Activated T-cell treated with anti-CD3 and anti-CD28 coated beads for 4 hours (primary cell): ENCODE measurements at places on chromosomes 5 and 9.

- no peak for DNase-seq
These were observed at the start of gene PCDHGA4 for GRCh38 chr5:141354900-141355469. Gene PCDHGA4, plus strand, starts transcription at chr5:141355021. Its CDS starts 87 bp downstream, at chr5:141355108.

DNA sequence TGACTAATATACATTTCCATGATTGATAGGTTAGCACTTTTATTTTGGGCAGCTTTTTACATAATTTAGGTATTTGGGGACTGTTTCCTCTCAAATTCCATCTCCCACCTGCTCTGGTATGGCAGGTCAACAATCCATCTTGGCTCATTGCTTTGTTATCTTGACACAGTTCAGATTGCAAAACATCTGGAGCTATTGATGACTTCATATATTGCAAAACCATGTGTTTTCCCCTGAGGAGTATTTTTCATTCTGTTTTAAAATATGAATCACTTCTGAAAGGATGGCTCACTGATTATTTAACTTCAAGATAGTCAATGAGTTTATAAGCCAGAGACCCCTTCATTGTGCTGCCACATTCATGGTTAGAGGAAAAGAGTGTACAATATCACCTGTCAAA lies 1206.0 kb upstream of the C9orf72 start:
- DNase-seq: no peak

DNA sequence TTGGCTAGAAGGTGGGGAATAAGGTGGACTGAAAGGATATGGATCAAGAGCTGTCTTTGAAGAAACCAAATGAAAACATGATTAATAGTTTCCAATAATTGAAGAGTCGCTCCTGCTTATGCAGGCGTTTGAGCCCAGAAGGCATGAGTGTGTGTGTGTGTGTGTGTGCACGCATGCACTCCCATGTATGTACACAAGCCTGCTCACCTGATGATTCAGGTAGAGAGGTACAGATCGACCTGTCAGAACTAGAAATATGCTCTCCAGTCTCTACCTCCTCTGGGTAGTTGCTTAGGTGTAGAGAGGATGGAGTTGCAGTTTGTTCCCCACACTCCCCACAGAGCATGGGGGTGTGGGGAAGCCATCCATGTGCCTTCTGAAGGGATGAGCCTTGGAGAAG lies 1.1 kb upstream of the FGF1 start:
- DNase-seq: no peak

DNA sequence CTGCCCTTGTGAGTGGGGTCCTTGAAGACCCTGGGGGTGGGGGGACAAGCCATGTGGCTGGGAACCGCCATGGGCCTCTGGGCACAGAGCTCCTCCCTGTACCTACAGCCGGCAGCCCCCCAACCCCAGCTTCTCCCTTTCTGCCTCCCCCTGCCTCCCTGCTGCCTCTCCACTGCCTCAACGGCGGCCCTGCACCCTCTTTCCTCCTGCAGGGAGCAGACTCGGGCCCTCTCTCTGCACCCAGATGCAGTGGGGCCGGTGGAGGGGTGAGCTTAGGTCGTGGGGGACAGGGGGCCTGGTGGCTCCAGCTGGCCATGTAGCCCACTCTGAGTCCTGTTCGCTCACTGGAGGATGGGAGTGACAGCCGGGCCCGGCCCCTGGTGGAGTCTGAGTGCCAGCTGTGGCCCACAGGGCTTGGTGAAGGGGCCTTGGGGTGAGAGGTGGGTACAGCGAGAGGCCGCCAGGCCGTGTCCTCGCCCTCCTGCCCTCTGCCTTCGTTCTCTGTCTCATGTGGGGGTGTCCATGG lies 139.3 kb upstream of the COL5A1 start:
- no peak for DNase-seq

DNA sequence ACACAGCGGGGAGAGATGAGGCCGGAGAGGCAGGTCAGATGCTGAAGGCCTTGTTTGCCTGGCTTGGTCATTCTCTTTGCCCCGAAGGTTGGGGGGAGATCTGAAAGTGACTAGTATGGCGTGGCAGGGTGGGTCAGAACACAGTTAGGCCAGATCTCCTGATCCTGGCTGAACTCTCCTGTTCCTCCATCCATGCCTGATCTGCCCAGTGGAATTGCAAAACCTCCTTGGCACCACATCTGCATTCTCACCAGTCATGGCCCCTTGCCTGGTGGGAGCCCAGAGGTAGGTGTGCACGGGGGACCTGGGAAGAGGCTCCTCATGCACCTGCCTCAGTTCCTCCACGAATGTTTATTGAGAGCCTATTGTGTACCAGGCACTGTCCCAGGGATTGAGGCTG lies 23.2 kb downstream of the TEX53 start:
- DNase-seq: no peak

GRCh38 chr5:39619168-39619818 lies 194.5 kb upstream of the DAB2 start:
- no peak for DNase-seq

GRCh38 chr5:652773-653350 lies 40.3 kb downstream of the TPPP start:
- no peak for DNase-seq

DNA sequence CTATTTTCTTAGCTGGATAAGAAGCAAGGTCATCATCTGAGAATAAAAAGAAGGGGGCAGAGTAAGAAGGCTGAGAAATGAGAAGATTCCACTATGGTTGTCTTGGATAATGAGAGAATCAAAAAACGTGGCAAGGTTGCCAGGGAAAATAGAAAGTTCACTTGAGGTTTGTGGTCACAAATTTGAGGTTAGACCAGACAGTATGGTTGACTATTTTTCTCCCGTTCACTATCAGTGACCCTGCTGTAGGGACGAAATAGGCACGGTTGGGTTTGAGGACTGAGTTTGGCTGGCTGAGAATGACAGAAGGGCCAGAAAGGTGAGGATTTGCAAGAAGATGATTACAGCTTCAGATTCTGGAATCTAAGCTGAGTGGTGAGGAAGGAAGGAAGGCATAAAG lies 266.0 kb upstream of the ZNF462 start:
- no peak for DNase-seq

- DNase-seq: no peak
These were observed 150.0 kb downstream of the NTRK2 start for GRCh38 chr9:84819491-84819991.

DNA sequence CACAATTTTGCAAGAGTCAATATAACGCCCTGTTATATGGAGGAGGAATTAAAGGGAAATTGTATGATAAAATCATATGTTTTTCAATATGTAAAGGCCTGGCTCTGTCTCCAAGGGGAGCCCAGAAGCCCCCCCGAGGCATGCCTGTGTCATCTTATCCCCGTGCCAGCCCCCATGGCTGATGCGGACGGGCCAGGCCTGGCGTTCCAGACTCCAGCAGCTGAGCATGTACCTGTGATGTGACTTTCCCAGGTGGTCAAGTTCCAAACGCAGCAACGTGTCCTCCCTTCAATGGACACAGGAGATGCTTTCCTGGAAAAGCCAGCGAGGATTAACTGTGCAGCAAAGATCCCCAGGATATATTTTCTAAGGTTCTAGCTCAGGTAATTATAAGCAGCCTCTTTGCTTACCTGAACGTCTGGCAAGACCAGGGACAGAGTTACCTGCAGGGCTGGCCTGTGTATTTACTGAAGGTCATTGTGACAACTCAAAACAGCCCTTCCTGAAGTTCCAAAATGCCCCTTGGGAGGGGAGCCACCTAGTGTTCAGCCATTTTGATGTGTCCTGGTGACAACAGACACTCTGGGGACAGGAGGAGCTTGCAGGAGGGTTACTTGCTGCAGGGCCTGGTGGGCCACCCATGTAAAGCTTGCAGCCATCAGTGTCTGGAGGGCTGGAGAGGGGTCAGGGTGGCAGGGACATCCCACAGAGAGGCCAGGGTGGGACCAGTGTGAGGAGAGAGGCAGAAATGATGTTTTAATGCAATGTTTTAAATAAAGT lies 53.3 kb upstream of the RNU6ATAC start:
- DNase-seq: no peak

DNA sequence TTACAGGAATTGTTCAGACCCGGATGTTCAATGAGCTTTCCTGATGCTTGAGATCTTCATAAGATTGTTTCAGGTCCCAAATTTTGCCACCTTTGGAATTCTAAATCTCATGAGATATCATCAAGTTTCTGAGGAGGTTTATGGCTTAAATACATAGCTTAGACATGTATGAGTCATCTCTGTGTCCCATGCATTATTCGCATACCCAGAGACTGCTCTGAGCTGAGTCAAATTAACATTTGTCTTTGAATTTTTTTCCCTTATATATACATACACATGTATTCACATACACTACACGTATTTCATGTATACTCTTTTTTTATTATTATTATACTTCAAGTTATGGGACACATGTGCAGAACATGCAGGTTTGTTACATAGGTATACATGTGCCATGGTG lies 744.6 kb downstream of the BRINP1 start:
- no peak for DNase-seq

DNA sequence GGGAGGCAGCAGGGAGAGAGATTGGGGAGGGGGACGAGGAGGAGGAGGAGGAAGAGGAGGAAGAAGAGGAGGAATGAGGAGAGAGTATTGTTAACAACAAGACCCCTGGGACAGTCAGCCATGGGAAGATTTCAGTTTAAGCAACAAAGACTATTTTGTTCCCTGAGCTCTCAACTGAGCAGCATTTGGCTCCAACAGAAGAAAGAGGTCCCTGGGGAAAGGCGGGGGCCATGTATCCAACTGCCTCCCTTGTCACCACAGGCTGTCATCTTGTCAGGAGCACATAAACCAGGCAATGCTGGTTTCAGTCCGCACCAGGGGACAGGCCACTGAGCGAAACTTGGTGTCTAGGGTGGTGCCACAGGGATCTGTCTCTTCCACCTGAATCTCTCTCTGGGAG lies 316.1 kb downstream of the TLE1 start:
- no peak for DNase-seq

DNA sequence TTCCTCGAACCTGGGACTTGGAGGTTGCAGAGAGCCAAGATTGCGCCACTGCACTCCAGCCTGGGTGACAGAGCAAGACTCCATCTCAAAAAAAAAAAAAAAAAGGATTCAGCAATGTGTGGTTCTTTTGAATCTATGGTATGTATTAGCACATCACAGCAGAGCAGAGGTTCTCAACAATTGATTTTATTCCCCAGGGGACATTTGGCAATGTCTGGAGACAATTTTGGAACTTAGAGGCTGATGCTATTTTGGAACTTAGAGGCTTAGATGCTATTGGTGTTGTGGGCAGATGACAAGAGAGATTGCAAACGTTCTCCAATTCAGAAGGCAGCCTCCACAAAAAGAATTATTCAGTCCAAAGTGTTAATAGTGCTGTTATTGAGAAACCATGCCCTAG lies 115.2 kb downstream of the TMC1 start:
- DNase-seq: no peak

DNA sequence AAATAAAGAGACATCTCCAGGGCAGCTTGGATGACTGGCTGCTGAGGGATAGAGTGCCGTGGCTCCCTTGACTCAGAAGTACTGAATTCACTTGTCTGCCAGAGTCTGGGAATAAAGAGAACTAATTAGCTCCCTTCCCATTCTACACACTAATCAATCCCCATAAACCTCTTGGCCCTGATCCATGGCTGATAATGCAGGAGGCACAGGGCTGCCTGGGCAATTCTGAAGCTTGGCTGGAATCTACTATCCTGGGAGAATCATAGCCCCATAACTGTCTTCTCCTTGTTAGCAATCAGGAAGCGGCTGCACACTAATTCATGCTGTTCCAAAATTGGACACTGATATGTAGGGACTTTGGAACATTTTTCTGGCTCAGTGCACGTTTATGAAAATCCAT lies 197.7 kb downstream of the PTTG1 start:
- no peak for DNase-seq

DNA sequence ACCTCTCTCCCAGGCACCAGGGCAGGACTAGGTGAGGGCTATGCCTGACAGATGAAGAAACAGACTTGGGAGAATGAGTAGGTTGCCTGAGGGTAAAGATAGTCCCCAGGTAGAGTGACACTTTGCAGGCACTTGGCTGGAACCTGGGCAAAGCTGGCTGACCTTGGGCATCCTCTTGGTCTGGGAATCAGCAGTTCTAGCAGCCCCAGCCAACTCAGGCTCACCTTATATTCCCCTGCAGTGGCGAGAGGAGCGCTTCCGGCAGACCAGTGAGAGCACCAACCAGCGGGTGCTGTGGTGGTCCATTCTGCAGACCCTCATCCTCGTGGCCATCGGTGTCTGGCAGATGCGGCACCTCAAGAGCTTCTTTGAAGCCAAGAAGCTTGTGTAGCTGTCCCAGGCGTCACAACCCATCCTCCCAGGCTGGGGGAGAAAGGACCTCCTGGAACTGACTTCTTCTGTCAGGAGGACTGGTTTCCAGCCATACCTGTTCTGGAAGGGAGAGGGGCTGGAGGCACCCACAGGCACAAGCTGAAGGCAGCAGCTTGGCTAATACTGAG lies 3.1 kb downstream of the TMED9 start:
- DNase-seq: no peak

GRCh38 chr9:114363424-114363823 lies 24.4 kb downstream of the AKNA start:
- no peak for DNase-seq

- DNase-seq: no peak
These were observed 589.1 kb downstream of the MTRR start for GRCh38 chr5:8458038-8458383.

- no peak for DNase-seq
These were observed 23.7 kb upstream of the NR3C1 start for GRCh38 chr5:143427122-143427735.

GRCh38 chr9:121199921-121200320 lies 1.7 kb downstream of the RAB14 start:
- DNase-seq: no peak

- no peak for DNase-seq
These were observed 23.4 kb downstream of the CEMIP2 start for GRCh38 chr9:71744754-71745521.

DNA sequence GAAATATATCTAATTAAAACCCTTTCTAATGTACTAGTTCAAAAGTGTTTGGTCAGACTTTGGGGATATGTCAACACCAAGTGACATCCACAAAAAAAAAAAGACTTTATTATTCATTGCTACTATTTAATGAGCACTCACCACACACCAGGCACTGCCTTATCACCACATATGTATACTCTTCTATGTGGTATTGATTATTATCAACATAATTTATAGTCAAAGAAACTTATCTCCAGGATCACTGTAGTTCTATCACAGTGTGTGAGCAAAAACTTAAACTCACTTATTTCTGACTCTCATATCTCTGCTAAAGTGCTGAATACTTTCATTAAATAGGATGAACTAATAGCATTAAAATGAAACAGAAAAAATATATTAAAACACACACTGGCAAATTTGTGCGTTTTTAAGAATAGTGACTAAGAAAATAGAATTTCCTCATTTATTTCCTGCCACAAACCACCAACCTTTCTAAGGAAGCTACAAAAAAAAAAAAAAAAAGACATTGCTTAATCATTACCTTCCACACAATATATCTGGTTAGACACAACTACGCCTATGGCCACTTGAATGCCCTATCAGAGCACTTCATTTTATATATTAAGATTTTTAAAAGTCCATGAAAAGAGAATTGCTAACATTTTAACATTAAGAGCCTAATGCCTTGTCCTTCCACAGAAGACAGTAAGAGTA lies 12.8 kb downstream of the SLCO4C1 start:
- no peak for DNase-seq

- DNase-seq: no peak
These were observed 77.3 kb upstream of the LARP1 start for GRCh38 chr5:154677921-154678320.
